Activated naive CD8-positive, alpha-beta T cell treated with anti-CD3 and anti-CD28 coated beads for 36 hours (primary cell): ENCODE measurements at places on chromosomes 2 and 18. TPM values are rescaled to one million over a fixed set of nuclear protein-coding genes. Genes with fewer than 3 reads are reported as not detected.
A peak's percentile ranks its signal among the peaks of the same experiment; 100 is the strongest.

DNA sequence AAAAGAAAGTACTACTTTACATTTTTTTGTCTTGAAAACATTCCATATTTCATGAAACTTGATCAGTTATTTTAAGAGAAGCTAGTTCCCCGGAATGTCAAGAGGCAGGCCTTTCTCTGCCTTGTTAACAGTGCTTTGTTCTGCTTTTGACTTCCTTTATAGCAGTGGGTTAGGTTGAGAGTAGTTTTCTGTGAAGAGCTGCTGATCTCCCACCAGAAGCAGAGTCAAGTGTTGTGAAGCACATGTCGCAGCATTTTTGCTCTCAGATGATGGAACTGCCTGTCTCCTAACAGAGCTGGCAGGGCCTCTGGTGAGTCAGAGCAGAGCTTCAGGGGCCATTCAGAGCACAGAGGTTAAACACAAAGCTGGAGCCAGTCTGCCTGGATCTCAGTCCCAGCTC lies 871.8 kb downstream of the SLC4A3 start:
- no peak for DNase-seq
- H3K4me1 ChIP-seq, result no peaks in the 10 kb centered on the region
- H3K4me3 ChIP-seq, result no peak overlapping the region

- H3K36me3 ChIP-seq, result no peaks in the 10 kb centered on the region
- no peak for DNase-seq
- H3K4me1 ChIP-seq, result peaks cover 6% of the 10 kb centered on the region
- H3K27ac ChIP-seq, result no peak overlapping the region
- H3K4me3 ChIP-seq, result no peak overlapping the region
Observed at GRCh38 chr2:191607096-191607495, 70.8 kb upstream of the NABP1 start.

MFF gene
- 72.5 TPM for total RNA-seq

INSIG2 gene
- total RNA-seq, result 31.8 TPM

DNA sequence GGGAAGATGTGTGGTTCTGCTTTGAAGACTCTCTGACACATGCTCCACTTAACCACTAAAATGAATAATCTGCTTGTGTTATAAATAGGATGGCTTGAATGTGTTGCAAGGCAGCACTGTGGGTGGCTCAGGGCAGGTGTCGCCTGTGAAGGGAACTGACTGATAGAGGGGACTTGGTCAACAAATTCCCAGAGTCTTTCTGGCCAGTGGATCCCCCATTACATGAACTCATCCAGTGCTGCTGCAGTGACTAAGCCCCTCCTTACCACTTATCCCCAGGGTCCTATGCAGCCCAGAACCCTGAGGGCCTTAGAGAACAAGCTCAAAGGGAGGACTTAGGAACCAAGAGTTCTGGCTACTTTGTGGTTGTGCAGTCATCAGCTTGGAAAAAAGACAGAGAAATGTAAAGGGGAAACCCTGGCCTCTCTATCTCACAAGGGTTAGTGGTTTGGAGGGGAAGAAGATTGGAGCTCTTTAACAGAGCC lies 226.2 kb upstream of the TNP1 start:
- H3K4me1 ChIP-seq, result peaks cover 29% of the 10 kb centered on the region
- DNase-seq, result no peak
- peak overlapping the region; percentile 4 for H3K27ac ChIP-seq
- no peak overlapping the region for H3K4me3 ChIP-seq
- no peaks in the 10 kb centered on the region for H3K36me3 ChIP-seq
- peaks cover 4% of the 10 kb centered on the region for H3K27me3 ChIP-seq

GRCh38 chr2:81007104-81007503 lies 702.6 kb upstream of the LRRTM1 start:
- DNase-seq, result no peak
- H3K27me3 ChIP-seq, result no peaks in the 10 kb centered on the region
- no peak overlapping the region for H3K27ac ChIP-seq
- H3K4me1 ChIP-seq, result no peaks in the 10 kb centered on the region

SERPINB4 gene
- not detected for total RNA-seq

TMEFF2 gene
- total RNA-seq, result not detected

CNTNAP5 gene
- total RNA-seq, result not detected

RESP18 gene
- total RNA-seq, result not detected

DNA sequence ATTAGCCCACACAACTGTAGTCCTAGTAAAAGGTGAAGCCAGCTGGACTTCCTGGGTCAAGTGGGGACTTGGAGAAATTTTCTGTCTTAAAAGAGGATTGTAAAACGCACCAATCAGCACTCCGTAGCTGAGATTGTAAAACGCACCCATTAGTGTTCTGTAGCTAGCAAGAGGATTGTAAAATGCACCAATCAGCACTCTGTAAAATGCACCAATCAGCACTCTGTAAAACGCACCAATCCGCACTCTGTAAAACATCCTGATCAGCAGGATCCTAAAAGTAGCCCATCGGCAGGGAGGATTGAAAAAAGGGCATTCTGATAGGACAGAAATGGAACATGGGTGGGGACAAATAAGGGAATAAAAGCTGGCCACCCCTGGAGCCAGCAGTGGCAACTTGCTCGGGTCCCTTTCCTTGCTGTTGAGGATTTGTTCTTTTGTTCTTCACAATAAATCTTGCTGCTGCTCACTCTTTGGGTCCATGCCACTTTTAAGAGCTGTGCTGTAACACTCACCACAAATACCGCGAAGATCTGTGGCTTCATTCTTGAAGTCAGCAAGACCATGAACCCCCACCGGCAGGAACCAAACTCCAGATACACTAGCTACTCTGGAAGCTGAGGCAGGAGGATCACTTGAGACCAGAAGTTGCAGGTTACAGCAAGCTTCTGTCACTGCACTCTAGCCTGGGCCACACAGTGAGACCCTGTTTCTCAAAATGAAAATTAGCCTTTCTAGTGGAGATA lies 102.6 kb downstream of the HS6ST1 start:
- no peaks in the 10 kb centered on the region for H3K36me3 ChIP-seq
- no peak overlapping the region for H3K27ac ChIP-seq
- H3K27me3 ChIP-seq, result peaks cover 4% of the 10 kb centered on the region

- H3K4me3 ChIP-seq, result no peak overlapping the region
- no peaks in the 10 kb centered on the region for H3K4me1 ChIP-seq
- no peak overlapping the region for H3K27ac ChIP-seq
- no peaks in the 10 kb centered on the region for H3K36me3 ChIP-seq
Observed at GRCh38 chr2:220962556-220962955, 609.5 kb downstream of the EPHA4 start.

AQP12B gene
- total RNA-seq, result not detected

RGPD3 gene
- total RNA-seq, result not detected

DNA sequence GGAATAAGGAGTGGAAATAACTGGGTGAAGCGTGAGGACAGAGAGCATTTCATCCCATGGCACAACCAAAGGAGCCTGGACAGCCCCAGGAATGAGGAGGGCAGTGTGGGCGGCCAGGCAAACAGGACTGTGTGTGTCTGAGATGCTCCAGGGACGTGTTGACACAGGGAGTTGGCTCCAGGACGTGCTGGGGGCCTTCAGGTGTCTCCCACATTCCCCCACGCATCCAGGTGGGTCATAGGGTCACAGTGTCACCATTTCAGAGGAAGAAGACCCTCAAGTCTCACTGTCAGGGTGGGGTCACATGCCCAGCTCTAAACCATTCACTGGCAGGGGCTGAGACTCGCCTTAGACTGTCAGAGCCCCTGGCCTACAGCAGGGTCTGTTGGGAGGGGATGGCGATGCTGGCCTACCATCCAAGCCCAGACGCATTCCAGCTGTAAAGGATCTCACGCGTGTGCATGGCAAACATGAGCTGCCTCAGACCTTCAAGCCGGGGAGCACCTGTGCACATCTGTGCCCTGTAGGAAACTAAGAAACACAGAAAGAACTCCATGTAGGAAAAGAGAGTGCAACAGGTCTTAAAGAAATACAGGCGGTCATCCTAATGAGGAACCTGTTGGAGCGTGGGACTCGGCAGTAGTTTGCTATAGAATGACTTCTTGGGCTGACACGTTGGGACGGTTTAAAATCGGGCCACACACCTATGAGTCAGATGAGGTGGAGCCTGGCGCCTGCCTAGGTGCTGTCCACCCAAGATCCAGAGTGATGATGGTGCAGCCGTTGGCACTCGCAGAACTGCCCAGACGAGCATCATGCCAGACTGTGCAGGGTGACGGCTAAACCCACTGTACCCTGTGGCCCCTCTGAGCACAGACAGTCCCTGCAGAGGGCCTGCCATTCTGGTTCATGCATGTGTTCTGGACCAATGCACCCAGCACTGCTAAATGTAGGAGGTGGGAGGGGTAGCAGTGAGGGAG lies 17.3 kb downstream of the PARD6G start:
- no peaks in the 10 kb centered on the region for H3K36me3 ChIP-seq
- H3K4me1 ChIP-seq, result no peaks in the 10 kb centered on the region
- H3K27me3 ChIP-seq, result peaks cover 9% of the 10 kb centered on the region
- no peak overlapping the region for H3K27ac ChIP-seq
- no peak for DNase-seq

GRCh38 chr2:11100130-11100529 lies 55.1 kb upstream of the SLC66A3 start:
- H3K36me3 ChIP-seq, result no peaks in the 10 kb centered on the region
- DNase-seq, result no peak
- no peak overlapping the region for H3K27ac ChIP-seq
- H3K4me3 ChIP-seq, result no peak overlapping the region
- H3K4me1 ChIP-seq, result no peaks in the 10 kb centered on the region

MSH6 gene
- 173 TPM for total RNA-seq

GRCh38 chr2:120367649-120368048 lies 21.7 kb downstream of the INHBB start:
- H3K36me3 ChIP-seq, result no peaks in the 10 kb centered on the region
- H3K27ac ChIP-seq, result no peak overlapping the region
- H3K4me1 ChIP-seq, result no peaks in the 10 kb centered on the region
- no peak for DNase-seq
- no peaks in the 10 kb centered on the region for H3K27me3 ChIP-seq
- H3K4me3 ChIP-seq, result no peak overlapping the region

DNA sequence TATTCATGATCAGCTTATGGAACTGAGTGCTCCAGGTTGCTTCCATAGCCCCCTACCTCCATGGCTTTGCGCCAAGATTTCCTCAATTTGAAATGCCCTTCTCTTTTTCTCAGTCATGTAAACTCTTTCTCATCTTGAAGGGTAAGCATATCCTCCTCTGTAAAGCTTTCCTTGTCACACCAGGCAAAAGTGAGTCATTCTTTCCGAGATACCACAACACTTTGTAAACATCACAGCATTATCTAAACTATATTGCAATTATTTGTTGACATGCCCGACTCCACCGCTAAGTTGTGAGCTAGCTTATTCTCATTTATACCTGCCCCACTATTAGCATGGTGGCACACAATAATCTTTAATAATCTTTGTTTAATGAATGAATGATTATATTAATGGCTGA lies 419.5 kb upstream of the CHST9 start:
- H3K27me3 ChIP-seq, result no peaks in the 10 kb centered on the region
- no peaks in the 10 kb centered on the region for H3K4me1 ChIP-seq
- no peak for DNase-seq
- no peak overlapping the region for H3K27ac ChIP-seq
- no peaks in the 10 kb centered on the region for H3K36me3 ChIP-seq

DNA sequence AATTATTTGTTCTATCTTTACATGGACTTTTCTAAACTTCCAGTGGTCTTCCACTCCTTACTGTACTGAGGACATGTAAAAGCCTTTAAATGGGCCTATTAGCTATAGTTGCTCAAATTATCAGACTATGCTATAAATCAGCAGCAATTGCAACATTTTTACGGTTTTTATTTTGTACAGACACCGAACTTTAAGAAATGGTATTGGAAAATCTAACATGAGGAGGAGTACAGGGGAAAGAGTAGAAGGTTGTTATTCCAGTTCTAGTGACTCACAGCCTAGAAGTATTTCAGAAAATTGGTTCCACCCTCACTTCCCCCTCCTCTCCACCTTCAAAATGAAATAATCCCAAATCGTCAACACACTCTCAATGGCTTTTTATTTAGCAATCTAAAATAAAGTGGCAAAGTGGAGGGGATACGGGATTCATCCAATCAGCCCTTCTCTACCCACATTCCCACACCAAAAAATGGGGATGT lies 1.1 kb downstream of the NCKAP1 start:
- peak overlapping the region; percentile 37 for H3K4me3 ChIP-seq
- H3K27ac ChIP-seq, result no peak overlapping the region
- H3K36me3 ChIP-seq, result no peaks in the 10 kb centered on the region

ERCC3 gene
- total RNA-seq, result 51.7 TPM

DNA sequence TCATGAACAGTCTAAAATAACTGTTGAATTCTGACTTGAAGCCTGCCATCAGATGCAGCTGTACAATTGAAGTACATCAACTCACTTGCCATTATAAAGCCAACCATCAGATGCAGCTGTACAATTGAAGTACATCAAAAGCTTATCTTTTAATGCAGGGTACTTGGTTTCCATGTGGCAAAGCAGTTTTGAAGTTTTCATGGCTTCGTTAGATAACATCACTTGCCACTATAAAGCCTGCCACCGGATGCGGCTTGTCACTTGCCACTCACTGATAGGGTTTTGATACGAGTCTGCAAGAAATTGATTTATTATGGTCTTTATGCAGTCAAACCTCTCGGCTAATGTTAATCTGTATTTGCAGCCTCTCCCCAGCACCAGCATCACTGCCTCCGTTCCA lies 1605.8 kb downstream of the SUCLG1 start:
- no peaks in the 10 kb centered on the region for H3K36me3 ChIP-seq
- no peak overlapping the region for H3K4me3 ChIP-seq
- no peaks in the 10 kb centered on the region for H3K27me3 ChIP-seq
- H3K4me1 ChIP-seq, result no peaks in the 10 kb centered on the region
- no peak for DNase-seq
- H3K27ac ChIP-seq, result no peak overlapping the region

GRCh38 chr18:1585881-1586488 lies 681.3 kb downstream of the ADCYAP1 start:
- DNase-seq, result no peak
- no peaks in the 10 kb centered on the region for H3K36me3 ChIP-seq
- no peak overlapping the region for H3K4me3 ChIP-seq

DNA sequence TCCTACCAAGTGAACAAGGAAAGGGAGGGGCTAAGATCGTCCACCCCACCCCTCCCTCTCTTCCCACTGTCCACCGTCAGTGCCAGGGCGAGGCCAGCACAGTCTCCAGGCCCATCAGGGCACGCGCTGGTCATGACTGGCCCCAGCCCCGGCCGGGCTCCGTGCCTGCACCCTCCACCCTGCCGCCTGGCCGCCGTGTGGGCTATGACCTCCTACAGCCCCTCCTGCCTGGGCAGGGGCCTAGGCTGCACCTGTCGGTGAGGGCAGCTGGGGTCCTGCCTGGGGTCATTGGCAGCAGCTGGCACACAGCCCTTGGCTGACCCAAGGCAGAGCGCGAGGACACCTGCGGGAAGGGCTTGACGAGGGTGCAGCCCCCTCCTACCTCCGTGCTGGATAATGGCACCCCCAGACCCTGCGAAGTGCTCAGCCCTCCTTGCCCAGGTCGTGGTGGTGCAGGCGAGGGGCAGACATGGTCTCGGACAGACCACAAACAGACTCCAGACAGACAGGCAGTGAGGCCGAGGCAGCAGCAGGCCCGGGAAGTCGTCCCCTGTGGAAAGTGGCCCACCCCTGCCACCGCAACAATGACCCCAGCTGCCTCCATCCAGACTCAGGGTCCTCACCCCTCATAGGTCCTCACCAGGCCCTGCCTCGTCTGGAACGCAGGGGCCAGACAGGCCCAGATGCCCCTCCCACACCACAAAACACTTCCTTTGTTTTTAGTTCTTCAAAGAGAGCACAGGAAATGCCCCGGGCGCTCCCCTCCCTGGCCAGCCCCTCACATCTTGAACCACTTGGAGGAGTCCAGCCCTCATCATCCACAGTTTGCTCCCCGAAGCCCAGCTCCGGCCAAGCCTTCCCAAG lies 43.1 kb upstream of the GPC1 start:
- DNase-seq, result no peak
- no peak overlapping the region for H3K27ac ChIP-seq
- no peaks in the 10 kb centered on the region for H3K36me3 ChIP-seq
- peaks cover 2% of the 10 kb centered on the region for H3K4me1 ChIP-seq
- no peaks in the 10 kb centered on the region for H3K27me3 ChIP-seq

SH3RF3 gene
- total RNA-seq, result 2.5 TPM

GRCh38 chr2:146451972-146452371 lies 1392.9 kb upstream of the ACVR2A start:
- no peaks in the 10 kb centered on the region for H3K36me3 ChIP-seq
- H3K27me3 ChIP-seq, result no peaks in the 10 kb centered on the region
- no peak for DNase-seq
- no peaks in the 10 kb centered on the region for H3K4me1 ChIP-seq
